ENCODE measurements at places on chromosomes 13 and 19.

- DNase-seq: peak; percentile 96
These were observed 108.8 kb downstream of the KCNRG start for GRCh38 chr13:50123862-50124535.

DNA sequence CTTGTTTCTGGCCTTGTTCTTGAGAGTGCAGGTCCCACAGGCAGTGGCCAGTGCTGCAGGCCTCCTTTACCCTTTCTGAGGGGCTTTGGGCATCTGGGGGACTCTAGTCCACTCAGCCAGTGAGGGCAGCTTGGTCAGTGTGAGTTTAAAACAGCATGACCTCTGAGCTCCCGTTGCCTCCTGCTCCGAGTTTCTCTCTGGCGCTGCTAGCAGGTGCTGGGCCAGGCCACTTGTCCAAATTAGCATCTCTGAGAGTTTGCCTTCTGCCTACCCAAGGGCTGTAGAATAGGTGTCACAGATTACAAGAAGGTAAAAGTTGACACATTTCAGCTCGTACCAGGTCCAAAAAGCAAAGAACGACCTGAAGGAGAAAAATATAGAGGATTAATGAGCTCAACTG lies 105.9 kb downstream of the SIPA1L3 start:
- DNase-seq: no peak

- DNase-seq: no peak
These were observed 50.1 kb upstream of the FREM2 start for GRCh38 chr13:38636761-38637160.

- DNase-seq: peak; percentile 23
These were observed 428 bp downstream of the RASAL3 start for GRCh38 chr19:15463861-15464371.

- peak; percentile 44 for DNase-seq
These were observed 11.6 kb downstream of the NFILZ start for GRCh38 chr19:8641908-8642547.

DNA sequence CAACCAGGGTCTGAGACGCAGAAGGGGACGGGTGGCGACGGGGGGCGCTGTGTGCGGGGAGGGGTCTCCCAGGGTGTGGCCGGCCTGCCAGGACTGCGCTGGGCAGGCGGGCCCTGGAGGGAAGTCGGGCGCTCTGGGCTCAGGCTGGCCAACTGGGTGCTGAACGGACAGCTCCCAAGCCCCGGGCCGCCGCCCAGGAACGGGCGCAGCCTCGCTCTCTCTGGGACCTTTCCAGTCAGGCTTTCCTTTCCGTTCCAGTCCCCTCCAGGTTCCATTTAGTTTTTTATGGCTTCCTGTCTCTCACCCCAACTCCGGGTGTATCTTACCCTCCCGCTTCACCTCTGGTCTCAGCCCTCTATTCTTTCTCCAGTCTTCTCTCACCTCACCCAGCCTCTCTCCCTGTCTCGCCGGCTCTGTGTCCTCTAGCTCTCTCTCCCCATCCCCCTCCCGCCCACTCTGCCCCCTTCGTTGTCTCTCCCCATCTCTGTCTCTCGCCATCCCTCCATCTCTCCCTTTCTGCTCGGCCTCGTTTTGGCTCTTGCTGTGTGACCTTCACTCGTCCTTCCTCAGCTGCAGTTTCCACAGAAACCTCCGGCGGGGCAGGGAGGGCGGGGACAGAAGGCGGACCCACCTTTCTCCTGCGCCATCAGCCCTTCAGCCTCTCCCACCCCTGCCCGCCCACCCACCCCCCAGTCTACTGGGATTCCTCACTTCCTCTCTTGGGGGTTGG lies 3.3 kb upstream of the ATP1A3 start:
- DNase-seq: peak; percentile 55

- peak; percentile 91 for DNase-seq
These were observed 16.8 kb downstream of the FPR2 start for GRCh38 chr19:51777570-51778462.

DNA sequence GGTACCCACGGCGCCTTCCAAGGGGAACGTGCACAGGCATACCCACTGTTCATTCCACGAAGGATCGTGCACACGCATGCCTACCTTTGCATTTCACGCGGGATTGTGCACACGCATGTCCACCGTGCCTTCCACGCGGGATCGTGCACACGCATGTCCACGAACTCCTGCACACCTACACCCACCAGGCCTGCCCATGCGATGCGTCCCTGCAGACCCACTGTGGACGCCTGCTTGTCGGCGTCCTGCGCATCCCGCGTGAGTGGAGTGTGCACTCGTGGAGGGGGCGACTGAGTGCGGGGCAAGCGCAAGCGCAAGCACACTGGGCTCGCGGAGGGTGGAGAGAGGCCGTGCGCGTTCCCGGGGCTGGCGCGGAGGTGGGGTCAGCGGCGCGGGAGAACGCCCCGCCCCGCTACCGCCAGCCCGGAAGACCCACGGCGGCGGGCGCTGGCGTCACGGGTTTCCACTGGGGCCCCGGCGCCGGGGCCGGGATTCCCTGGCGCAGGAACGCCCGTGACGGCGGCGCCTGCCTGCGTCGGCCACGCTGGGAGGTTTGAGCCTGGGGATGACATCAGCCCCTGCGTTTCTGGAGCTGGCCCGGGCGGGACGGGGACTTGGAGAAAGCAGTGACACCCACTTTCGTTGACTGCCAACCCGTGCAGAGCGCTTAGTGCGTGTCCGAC lies 18.7 kb downstream of the GADD45B start:
- peak; percentile 93 for DNase-seq

DNA sequence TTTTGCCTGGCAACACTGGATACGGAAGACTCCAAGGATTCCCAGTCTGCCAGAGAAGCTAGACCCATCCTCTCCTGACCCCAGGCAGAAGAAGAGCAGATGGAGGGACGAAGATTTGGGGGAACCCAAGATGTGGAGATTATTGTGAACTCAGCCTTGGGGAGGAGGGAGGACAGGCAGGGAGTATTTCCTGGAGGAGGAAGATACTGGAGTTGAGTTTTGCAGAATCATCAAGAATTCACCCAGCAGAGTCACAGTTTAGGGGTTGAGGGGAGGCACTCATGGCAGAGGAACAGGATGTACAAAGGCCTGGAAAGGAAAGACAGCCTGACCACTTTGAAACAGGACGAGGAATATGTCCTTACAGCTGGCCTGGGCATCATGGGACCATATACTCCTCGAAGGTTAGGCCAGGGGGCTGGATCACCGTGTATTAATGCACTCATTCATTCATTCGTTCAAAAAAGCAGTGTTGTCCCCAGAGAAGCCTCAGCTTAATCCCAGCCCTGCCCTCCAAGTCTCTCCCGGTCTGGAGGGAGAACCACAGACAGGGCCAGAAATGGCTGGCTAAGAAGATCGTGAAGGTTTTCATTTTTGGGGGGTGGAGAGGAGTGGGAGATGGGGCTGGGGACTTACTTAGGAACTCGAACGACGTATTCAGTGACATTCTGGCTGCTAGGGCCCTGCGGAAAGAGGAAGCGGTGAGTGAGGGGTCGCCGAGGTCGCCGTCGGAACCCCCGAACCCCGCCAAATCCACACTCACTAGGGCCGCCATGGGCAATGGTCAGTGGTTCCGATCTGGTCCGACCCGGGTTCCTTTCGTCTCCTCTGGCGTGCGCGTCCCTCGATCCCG lies 517 bp downstream of the GTF2F1 start:
- peak; percentile 22 for DNase-seq
